ENCODE measurements at places on chromosomes 12 and 14.

DNA sequence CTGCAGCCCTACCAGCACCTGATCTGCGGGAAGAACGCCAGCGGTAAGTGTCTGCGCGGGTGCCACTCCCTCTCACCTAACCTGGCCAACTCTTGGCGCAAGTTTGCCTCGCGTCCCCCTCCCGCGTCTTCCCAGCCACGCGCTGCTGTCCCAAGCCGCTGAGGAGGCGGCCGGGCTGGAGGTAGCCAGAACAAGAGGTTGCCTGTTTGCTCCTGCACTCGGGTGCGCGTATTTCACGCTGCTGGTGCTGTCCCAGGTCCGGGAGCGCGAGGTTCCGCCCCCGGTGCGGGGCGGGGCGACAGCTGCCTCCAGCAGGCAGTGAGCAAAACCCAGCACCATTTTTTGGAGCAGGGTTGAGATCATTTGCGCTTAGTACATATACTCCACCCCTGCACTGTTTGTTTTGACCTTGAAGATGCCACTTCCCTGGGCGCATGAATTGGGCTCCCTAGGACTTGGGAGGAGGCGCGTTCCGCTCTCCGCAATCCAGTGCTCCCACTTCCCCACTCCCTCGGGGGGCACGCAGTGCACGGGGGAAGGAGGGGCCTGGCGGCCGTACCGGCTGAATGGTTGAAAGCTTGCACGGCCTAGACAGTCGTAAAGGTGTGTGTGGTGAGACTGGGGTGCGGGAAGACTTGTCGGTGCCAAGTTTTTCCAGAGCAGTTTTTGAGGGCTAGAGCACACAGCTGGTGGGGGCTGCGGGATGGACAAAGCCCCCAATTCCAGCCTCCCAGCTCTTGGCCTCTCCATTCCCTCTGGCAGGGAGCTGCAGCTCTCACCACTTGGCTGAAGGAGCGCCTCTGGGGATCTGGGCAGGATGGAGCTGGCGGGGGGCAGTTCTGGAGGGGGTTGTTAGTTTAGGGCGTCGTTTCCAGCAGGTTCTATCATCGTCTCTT, 226.9 kb upstream of the CRY1 start:
- no peak for DNase-seq

- no peak for DNase-seq
Measured at GRCh38 chr12:14164266-14164665, 182.9 kb upstream of the GRIN2B start.

DNA sequence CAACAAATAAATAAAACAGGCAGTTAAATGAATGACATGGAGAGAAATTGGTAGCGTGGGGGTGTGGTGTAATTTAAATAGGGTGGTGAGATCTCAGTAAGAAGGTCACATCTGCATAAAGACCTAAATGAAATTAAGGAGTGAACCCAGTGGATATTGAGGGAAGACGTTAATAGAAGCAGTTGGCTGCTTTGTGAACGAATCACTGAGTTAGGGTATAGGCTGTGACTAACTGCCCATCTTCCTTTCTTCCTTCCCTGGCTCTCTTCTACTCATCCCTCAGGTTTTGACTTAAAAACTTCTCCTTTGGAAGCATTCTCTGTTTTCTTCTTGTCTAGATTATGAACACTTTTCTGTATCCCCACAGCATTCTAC, 64.7 kb downstream of the BTG1 start:
- DNase-seq: no peak

- no peak for DNase-seq
Measured at GRCh38 chr12:90028635-90029051, 320.0 kb upstream of the ATP2B1 start.

DNA sequence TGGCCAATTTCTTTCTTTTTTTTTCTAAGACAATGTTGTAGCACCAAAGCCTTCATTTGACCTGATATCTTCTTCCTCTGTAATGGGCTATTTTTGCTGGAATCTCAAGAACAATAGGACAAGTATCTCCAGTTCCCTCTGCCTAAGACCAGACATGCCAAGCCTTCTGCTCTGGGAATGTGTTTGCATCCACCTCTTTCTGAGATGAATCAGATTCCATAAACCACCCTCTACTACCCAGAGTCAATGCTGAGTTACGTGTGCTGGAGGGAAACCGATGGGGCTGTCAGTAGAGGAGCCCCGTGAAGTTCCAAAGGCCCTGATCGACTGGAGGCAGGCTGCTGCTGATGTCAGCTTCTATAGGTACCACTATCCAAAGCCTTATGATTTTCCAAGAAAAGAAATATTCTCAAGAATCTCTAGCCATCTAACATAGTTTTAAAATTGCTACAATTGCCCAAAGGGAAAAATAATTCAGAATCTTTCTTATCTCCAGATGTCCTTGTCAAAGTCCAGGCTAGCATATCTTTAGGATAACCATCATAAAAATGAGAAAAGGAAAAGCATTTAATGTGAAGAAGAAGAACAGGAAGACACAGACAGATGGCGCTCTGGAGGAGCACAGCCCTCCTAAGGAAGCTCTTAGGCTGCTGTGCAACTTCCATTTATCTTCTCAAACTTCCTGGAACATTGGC, 101.9 kb downstream of the SLC8A3 start:
- no peak for DNase-seq

GRCh38 chr14:67680121-67680602, 5.7 kb upstream of the VTI1B start:
- no peak for DNase-seq

GRCh38 chr12:70644861-70645260, 7.6 kb upstream of the PTPRB start:
- DNase-seq: no peak

GRCh38 chr14:32020882-32021281, 56.2 kb upstream of the ARHGAP5 start:
- no peak for DNase-seq

- DNase-seq: no peak
Measured at GRCh38 chr12:105555556-105556295, 225.2 kb downstream of the C12orf75 start.

GRCh38 chr12:104710940-104711689, 247.0 kb downstream of the SLC41A2 start:
- DNase-seq: no peak

DNA sequence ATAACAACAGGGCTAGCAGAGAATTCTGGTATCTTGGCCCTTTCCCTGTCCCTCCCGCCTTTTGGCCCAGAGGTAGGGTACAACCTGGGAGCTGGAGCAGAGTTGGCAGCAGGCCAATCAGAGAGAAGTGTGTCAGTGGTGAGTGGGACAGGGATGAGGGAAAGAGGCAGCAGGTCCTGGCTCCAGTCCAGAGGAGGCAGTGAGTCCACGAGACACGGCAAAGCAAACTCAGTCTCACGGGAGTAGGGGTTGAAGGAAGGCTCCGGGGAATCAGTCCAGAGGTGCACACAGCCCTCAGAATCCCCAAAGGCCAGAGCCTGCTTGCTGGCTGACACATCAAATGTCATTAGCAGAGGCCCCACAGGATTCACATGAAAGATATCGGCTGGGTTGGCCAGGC, 7.3 kb downstream of the PAN2 start:
- no peak for DNase-seq

GRCh38 chr12:118714051-118714460, 267.3 kb upstream of the SRRM4 start:
- DNase-seq: no peak

DNA sequence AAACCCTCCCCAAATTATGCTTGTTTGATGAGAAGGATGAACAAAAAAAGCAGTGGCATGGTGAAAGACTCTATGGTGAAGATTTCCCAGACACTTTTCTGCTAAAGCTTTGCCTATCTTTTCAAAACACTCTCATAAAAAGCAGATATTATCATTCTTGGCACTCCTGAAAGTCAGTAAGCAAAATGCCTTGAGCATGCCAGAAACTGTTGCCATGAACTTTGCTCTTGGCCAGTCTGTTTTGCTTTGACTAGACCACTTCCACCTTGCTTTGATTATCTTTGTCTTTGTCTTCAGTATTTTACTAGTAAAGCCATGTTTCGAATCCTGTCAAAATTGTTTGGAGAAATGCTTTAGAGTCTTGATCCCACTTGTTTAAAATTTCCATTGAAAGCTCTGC, 110.4 kb downstream of the CNTN1 start:
- DNase-seq: no peak

GRCh38 chr12:110247340-110248095, 33.5 kb upstream of the ATP2A2 start:
- no peak for DNase-seq

GRCh38 chr14:51654533-51654845, 2.8 kb downstream of the FRMD6 start:
- no peak for DNase-seq

DNA sequence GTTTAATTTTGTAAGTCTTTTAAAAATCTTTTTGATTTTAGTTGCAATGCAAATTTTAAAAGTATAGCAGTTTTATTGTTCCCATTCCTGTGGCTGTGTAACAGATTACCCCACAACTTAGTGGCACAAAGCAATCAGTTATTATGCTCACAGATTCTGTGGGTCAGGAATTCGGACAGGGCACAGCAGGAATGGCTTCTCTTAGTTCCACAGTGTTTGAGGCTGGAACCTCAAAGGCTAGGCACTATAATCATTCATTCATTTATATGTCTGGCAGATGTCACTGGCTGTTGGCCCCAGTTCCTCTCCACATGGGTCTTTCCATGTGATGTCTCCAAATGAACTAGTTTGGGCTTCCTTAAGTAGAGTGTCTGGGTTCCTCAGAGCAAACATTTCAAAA, 193.3 kb downstream of the RAD51B start:
- DNase-seq: no peak

GRCh38 chr12:121797937-121798786, 4.7 kb upstream of the RHOF start:
- peak; percentile 89 for DNase-seq

DNA sequence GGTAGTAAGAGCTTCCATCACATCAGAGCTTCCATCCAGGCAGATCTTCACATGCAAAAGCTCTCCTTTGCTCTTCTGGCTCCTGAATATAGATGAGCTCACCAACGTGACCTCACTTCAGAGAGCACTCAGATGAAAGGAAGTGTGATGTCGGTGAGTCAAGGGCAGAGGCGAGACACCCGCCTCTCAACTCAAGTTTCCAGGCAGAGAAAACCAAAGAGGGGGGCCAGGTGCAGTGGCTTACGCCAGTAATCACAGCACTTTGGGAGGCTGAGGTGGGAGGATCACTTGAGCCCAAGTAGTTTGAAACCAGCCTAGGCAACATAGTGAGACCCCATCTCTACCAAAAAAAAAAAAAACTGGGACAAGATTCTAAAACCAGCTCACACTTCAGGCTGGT, 126.9 kb downstream of the DUSP6 start:
- no peak for DNase-seq

GRCh38 chr14:101328412-101329028, 232.8 kb upstream of the DIO3 start:
- no peak for DNase-seq

GRCh38 chr14:73887694-73888459, 1.2 kb downstream of the ZNF410 start:
- DNase-seq: no peak

DNA sequence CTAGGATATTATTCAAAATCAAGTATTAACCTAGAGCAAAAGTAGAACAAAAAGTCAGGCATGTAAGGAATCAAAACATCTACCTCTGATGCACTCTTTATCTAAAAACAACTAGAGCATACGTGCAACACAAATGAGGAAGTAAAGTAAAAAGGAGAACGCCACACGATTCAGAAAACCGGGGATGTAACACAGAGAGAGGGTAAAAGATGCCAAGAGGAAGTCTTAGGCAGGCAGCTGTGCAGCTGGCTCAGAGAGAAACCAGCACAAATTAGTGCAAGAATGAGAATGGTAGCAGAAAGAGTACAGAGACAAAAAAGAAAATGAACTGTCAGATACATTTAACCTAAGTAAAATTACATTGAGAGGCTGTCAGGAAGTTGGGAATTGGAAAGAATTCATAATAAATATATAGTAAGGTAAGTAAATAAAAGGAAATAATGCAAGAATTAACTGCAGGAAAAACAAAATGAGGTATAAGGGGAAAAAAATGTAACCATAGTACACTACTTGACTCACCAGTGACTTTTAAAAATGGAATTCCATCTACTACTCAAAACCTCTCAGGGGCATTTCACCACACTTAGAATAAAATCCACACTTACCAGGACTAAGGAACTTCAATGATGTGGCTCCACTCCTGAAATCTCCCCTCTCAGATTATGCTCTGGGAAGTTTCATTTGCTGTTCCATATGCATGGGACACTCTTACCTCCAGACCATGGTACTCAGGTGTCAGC, 17.1 kb downstream of the BCAT1 start:
- no peak for DNase-seq

- no peak for DNase-seq
Measured at GRCh38 chr12:38776647-38777046, 128.7 kb downstream of the CPNE8 start.

DNA sequence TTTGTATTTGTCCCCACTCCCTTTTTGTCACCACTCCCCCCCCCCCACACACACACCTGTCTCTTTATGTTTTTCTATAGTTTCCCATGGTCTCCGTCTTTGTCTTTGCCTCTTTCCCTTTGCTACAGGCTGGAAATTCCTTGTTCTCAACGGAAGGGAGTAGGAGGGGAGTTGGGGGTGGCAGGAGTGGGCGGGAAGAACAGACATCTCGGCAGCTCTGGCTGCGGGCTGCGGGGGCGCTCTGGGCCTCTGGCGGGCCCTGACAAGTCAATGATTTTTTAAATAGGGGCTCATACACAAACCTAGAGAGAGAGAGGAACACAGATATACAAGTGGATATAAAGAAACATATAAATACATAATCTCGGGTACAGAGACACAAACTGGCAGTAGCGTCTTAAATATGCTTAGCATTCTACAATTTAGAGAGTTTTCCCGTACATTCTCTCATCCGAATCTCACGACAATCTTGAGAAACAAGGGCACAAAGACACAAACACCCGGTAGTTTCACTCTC, 2.4 kb upstream of the NAB2 start:
- DNase-seq: peak; percentile 87

DNA sequence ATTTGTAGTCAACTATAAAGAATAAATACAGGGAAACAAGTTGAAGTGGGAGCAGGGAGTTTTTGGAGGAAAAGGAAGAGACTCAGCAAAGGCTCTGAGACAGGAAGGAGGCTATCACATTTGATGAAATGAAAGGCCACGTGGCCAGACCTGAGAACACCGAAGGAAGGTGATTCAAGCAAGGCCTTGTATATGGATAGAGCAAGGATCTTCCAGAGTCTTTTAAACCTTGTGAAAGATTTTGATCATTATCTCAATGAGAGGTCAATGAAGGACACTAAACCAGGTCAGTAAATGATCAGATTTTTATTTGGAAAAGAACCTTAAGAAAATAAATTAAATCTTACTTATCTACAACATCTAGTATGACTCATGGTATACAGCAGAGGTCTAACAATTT, 523.5 kb downstream of the SLC16A7 start:
- no peak for DNase-seq

GRCh38 chr12:69459477-69459876, 10.7 kb upstream of the FRS2 start:
- no peak for DNase-seq

- DNase-seq: no peak
Measured at GRCh38 chr14:31927348-31927832, 149.7 kb upstream of the ARHGAP5 start.

DNA sequence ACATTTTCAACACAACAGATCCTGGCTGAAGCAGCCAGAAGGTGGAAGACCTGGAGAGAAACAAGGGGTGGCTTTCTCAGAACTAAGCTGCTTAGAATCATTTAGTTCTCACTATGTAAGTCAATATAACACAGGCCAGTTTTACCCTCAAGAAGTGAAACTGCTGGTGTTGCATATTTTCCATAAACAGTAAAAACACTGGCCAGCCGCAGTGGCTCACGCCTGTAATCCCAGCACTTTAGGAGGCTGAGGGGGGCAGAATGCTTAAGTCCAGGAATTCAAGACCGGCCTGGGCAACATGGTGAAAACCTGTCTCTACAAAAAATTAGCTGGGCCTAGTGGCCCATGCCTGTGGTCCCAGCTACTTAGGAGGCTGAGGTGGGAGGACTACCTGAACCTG, 11.6 kb downstream of the STX2 start:
- DNase-seq: no peak
